NCI-H2081 treated with DMSO at 0.1 percent for 48 hours (cell line): ENCODE measurements at places on chromosomes 12 and 14.

DNA sequence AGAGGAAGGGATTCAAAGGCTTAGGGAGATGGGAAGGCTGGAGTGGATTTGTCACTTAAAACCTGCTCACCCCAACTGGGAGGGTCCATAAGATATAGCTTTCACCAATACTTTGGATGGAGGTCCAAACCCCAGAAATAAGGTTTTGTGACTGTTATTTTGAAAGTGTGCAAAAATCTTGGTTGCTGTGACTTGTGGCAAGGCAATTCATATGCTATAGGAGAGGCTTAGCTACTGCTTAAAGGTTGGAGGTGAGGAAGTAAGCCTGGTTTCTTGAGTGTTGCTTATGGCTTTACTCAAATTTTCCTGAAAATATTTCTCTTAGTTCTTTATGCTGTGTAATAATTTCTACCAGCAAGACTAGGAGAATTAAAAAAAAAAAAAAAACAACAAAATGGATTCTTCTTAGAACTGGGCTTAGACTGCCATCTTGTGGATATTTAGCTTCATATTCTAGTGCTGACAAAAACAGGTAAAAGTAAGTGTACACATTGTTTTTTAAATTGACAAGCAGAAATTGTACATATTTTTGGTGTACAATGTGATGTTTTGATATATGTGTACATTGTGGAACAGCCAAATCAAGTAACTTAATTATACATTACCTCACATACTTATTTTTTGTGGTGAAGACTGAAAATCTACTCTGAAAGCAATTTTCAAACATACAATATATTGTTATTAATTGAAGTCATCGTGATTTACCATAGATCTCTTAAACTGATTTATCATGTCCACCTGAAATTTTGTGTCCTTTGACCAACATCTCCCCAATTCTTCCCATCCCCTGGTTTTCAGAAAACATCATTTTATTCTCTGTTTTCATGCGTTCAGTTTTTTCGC is 23.0 kb downstream of the PDE6H start:
- DNase-seq, result peak; percentile 9

DNA sequence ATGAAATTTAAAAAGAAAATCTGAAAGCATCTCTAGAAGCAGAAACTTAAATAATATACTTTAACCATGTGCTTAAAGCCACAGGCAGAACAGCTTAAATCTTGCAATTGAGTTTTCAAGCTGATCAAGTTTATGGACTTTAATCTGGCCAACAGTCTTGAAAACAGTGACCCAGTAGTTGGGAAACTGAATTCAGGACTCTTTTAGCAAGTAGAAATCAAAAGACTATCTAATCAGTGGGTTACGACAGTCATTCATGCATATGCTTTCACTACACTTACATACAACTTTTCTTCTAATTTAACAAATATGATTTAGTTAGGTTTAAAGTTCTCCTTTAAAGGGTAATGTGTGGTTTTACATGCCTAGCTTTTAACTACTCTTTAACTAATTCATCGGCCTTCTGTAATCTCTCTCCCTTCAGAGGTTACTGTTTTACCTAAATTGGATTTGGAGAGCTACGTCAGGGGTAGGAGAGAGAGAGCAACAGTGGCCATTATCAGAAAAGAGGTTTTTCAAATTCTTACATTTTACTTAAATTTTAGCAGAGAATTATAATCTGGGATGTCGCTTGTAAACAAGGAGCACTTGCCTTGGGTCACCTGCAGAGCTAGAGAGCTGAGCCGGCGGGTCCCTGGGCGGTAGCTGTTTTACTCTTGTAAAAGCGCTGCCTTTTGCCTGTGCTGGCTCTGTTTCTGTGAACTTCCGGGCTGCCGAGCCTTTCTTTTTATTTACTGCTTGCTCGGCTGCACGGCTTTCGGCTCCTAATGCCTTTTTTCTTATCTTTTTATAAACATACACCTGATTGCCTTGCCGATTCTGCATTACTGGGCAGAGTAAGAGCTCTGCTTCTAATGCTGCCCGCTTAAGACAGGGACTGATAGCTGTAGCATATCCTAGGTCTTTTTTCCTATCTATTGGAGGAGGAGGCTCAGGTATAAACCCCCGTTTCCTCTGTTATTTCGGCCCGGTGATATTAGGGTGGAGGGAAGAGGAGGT is 17.4 kb upstream of the LYZ start:
- DNase-seq, result no peak

DNA sequence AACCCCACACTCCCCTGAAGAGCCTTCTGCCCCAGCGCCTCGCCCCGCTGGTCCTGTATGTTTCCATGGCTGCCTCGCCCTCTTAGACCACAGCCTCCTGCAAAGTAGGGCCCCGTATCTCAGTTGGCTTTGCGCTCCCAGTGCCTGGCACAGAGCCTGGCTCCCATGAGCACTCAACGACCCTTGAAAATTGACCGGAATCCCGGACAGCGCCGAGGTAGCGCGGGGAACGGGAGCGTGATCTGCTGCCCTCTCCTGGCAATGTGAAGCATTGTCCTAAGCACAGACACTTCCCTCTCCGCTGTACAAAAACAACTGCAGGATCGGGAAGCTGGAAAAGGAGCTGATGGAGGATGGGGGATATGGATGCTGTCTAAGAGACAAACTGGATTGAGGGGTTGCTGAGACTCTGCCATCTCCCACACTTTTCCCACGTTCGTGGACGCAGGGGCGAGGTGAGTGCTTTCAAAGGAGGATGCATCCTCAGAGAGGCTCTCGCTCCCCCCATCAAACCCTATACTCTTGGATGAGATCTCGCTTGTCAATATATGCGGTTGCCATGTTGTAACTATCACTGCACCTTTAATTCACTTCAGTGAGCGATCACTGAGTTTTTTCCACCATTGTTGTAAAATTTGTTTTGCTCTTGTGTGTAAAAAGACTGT is 10.7 kb upstream of the FKBP4 start:
- DNase-seq, result peak; percentile 22

GRCh38 chr12:97573901-97574300 is 111.3 kb downstream of the RMST start:
- DNase-seq, result no peak

DNA sequence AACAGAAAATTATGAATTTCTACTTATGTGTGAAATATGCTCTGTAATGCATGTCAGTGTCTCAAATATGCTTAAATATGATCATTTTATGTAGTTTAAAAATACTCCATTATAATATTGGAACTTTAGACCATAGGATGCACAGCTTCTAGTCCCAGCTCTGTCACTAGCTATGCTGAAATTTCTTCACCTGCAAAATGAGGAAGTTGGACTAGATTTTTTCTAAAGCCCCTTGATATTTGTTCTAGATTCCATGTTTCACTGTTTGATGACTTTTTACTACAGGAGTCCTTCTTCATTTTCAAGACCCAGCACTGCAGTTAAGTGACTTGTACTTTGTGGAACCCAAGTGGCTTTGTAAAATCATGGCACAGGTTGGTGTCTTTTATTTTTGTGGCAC is 90.1 kb downstream of the LRRK2 start:
- no peak for DNase-seq

DNA sequence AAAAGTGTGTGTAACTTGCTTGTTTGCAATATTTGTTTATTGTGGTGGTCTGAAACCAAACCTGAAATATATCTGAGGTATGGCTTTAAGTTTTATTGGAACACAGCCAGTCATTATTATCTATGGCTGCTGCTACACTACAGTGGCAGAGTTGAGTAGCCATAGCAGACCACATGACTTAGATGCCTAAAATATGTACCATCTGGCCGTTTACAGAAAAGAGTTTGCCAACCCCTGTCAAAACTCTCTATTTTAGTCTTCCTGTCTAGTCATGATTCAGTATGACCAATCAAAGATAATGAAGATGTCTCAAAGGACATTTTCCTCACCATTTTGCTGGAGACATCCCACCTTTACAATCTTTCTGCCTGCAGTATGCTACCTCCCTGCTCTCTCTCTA is 242.3 kb downstream of the ANO6 start:
- DNase-seq, result no peak

- no peak for DNase-seq
Observed at GRCh38 chr12:54526812-54527630, 22.4 kb upstream of the PDE1B start.

- DNase-seq, result no peak
Observed at GRCh38 chr12:102107970-102108369, 11.9 kb downstream of the NUP37 start.

DNA sequence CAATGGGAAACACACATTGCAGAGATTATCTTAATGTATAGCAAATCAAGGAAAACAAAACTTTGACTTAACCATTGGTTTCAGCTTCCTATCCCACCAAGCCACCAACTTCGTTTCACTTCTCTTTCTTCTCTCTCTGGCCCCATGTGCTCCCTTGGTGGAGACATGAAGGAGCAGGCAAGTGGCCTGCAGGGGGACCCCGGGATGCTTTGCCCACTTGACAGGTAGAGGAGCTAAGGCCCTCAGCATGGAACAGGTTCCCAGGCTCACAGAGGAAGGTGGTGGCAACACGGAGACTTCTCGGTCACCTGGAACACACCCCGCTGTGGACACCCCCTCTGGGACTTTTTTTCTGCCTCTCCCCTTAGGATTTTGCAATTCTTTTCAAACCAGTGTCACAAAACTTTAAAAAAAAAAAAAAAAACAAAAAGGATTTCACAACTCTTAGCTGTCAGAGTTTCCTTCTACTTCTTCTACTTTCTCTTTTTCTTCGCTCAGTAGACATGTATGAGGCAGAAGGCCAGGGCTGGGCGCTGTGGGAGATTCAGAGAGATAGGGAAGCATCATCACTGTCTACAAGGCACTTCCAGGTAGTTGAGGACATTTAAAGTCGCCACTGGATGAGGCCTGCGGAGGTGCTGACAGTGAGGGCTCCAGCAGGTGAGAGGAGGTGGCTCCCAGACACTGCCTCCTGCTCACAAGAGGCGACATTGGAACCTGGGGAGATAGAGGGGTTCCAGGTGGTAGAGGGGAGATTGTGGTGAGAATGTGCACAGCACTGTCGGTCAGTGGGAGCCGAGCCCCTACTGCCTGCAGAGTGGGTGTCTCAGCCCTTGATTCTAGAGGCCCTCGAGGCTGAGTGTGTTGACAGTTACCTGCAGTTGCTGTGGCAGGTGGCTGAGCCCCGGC is 119.6 kb downstream of the GCH1 start:
- DNase-seq, result no peak
